ENCODE measurements at places on chromosomes 16 and 17.

DNA sequence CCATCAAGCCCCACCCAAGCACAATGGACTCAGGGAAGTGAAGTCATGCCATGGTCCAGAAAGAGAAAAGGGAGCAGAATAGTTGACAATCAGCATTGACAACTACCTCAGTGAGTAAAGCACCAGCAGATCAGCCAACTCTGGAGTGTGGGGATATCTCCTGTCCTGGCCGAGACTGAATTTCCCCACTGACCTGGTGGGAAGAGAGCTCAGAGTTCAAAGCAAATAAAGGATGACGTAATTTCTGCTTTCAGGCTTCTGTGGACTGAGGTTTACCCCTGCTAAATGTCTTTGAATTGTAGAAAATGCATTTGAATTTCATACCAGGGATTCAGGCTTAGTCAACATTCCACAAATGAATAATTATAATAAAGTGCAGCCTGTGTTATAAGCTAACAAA is 152.9 kb downstream of the CBLN1 start:
- no peak for DNase-seq

GRCh38 chr16:47592232-47592631 is 131.1 kb downstream of the PHKB start:
- no peak for DNase-seq

DNA sequence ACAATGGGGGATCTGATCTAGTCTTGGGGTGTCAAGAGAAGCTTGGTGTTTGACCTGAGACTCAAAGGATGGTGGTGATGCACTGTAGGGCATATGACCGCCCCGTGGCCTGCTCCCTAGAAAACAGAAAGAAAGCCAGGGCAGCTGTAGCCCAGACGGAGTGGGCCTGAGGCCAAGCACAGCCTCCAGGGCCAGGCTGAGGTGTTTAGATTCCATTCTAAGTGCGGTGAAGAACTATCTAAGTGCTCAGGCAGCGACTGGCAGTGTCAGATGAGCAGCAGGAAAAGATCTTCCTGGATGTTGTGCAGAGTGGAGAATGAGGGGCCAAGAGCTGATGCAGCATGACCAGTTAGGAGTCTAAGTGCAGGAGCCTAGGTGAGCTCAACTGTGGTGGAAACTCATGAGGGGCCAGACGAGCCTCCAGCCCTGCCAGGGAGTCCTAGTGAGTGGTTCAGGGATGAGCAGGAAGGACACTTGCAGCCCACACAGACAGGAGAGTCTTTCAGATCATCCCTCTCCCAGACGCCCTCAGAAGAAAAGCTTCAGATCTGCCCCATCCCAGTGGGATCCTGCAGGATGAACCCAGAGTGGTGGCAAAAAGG is 314.2 kb upstream of the CCL2 start:
- DNase-seq, result no peak

- DNase-seq, result no peak
Observed at GRCh38 chr16:11819798-11820197, 22.7 kb upstream of the ZC3H7A start.

DNA sequence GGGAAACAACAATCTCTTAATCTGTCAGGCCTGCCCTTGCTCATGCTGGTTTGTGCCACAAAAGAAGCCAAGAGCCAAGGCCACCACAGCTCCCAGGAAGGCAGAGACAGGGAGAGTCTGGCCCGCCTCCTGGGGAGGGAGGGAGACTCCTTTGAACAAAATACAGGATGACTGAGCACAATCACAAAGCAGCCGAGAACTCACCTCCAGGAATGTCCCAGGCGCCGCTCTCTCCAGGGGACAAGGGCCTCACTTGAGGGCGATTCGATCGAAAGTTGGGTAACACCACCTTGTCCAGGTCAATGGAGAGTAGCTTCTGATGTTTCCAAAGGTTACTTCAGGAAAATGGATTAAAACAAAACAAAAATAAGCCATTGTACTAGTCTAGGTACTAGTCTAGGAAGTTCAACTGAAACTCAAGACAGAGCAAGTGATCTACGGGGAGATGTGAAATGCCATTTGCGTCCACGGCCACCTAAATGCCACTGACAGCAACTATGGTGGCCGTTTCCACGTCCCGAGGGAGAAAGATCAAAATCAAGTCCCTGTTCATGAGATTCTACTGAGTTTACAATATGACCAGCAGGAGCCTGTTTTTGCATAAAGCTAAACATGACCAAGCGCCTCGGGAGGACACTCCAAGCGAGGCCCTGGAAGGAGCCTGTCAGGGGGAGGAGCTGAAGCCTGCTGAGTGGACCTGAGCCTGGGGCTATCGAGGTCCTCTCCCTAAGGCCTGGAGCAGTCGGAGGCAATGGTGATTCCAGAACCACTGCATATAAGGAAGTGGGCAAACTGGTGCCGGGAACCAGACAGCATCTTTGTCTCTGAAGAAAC is 13.4 kb upstream of the SLC38A8 start:
- DNase-seq, result no peak

DNA sequence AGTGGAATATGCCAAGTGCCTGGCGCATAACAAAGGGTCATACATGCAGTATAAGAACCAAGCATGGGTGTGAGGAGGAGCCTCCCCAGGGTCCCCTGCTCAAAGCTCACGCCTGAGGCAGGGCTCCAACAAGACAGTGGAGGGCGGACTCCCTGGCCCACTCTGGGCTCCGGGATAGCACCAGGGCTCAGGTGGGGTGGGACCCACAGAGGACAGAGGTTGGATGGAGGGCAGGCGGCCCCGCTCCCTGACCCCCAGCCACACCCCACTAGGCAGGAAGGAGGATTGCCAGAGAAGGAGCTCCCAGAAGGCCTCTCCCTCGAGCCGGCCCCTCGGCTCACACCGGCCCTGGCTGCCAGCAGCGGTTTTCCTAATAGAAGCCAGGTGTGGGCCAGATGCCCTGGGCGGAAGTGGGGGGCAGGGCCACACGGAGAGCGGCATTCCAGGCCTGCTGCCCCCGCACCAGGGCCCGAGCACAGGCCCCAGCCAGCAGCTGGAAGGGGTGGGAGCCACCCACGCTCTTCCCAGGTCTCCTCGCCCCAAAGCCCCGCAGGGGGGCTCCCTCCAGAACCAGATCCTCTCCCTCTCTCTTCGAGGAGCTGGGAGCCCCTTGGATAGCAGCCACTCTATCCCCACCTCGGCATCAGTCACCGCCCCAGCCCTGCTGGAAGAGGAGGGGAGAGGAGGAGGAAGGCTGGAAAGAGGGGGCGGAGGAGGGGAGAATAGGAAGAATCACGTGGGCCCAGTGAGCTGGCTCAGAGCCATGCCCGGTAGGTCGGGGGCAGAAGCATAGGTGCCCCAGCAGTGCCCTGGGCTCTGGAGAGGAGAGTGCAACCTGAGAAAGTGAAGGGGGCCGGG is 21.0 kb downstream of the VASN start:
- DNase-seq, result no peak

GRCh38 chr17:49871211-49871610 is 23.3 kb upstream of the TAC4 start:
- DNase-seq, result no peak

- DNase-seq, result no peak
Observed at GRCh38 chr16:11964761-11965551, at the start of gene TNFRSF17. TSS of gene TNFRSF17 (plus strand) at chr16:11965210. CDS start at chr16:11965325, 115 bp downstream.

GRCh38 chr16:55971447-55971846 is 96.3 kb upstream of the CES5A start:
- no peak for DNase-seq

DNA sequence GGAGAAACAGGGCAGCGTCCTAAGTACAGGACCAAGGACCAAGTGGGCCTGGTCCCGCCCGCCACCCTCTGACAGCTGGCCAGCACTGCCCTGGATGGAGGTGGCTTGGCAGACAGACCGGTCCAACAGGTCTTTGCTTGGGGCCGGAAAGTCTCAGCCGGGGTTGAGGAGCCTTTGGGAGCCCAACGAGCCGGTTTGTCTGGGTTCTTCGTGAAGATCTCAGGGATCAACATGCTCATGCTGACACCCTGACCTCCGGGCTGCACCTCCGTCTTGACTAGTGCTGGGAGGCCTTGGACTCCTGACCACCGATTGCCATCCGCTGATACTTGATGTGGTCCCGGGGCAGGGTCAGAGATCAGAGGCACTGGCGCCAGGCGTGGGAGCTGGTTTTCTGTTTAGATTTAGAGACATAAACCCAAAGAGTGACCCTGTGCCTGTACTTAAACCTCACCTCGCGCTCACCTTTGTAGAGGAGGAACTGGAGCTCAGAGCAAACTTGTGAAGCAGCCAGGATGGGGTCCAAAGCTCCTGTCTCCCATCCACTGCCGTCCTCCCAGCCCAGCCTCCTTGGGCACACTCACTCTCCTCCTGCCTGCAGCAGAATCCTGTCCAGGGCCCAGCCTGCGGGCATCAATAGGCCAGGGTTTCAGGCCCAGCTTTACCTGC is 92.1 kb upstream of the GSE1 start:
- no peak for DNase-seq

GRCh38 chr16:68402748-68403040 is 45.6 kb downstream of the SMPD3 start:
- no peak for DNase-seq

- no peak for DNase-seq
Observed at GRCh38 chr17:43125967-43126910, 1.1 kb upstream of the BRCA1 start.

- no peak for DNase-seq
Observed at GRCh38 chr17:83091257-83092141, 12.1 kb downstream of the METRNL start.

DNA sequence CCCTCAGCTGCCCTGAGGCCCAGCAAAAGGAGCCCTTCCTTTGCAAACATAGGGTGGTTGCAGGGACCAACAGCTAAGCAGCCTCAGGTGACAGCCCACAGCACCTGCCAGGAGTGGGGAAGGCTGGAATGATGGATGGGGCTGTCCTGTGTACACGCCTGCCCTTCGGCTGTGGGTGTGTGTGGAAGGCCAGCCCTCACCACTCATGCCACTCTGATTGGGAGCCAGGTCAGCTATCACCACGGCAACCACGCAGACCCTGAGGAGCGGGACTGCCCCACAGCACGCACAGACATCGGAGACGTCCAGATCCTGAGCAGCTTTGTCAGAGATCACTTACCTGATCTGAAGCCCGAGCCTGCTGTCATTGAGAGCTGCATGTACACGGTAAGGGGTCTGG is 11.9 kb downstream of the PIPOX start:
- DNase-seq, result no peak
